ENCODE measurements at places on chromosomes 11 and 22.
A peak's percentile ranks its signal among the peaks of the same experiment; 100 is the strongest.

- DNase-seq = no peak
These were observed 1.4 kb upstream of the MOB2 start for GRCh38 chr11:1487851-1488574.

- DNase-seq = no peak
These were observed 8.6 kb upstream of the RBM4B start for GRCh38 chr11:66686100-66686785.

DNA sequence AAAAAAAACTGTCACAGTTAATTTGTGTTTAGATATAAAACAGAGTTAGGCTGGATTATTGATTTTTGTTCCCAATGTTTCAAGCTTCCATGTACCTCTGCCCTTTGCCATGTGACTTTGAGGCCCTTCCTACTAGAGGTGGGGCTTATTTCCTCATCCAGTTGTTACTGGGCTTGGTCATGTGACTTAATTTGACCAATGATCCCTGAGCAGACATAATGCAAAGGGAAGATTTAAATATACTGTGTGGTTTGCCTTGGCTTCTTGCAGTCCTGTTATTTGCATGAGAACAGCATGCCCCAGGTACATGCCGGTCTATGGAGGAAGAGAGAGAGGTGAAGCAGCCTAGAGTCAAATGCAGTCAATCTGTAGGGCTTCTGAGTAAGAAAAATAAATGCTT is 347.0 kb downstream of the MIAT start:
- no peak for DNase-seq

- DNase-seq = no peak
These were observed 7.1 kb upstream of the TAB1 start for GRCh38 chr22:39392341-39392948.

DNA sequence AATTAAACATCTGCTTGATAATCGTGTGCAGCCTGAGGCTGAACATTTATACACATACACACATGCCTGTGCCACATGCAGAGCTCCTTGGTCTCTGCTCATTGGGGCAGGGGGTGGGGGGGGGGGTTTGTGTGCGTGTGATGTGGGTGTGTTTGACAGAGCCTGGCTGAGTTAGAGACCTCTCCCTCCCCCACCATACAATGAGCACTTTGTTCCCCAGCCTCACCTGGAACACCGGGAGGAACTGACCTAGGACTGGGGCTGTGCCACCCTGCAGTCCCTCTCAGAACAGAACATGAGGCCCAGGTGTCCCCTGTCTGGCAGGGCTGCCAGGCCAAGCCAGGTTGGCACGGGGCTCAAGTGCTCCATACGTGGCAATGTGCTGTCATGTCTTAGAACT is 96.6 kb downstream of the TP53I11 start:
- no peak for DNase-seq

- DNase-seq = no peak
These were observed 43.0 kb upstream of the CCDC134 start for GRCh38 chr22:41757502-41757901.

- no peak for DNase-seq
These were observed 3.2 kb downstream of the SEZ6L start for GRCh38 chr22:26172389-26172990.

DNA sequence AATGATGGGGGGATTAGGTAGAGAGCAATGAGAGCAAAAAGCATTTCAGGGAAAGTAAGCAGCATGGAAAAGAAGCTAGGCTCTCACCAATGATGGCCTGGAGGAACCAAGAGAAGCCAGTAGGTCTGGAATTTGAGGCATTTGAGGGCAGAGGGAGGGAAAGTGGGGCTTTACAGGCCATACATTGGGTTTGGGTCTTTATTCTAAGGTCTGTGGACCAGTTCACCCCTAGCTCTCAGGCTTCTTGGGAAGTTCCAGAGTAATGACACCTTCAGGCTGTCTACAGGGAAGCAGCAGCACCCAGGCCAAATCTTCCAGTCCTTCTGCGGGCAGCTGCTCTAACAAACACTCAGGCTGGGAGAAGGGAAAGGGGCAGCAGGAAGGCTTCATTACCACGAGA is 29.4 kb downstream of the ARFGAP2 start:
- no peak for DNase-seq

- DNase-seq = no peak
These were observed 18.6 kb downstream of the CBX7 start for GRCh38 chr22:39133871-39134270.

- DNase-seq = no peak
These were observed 22.6 kb downstream of the PTPN5 start for GRCh38 chr11:18768978-18769377.

DNA sequence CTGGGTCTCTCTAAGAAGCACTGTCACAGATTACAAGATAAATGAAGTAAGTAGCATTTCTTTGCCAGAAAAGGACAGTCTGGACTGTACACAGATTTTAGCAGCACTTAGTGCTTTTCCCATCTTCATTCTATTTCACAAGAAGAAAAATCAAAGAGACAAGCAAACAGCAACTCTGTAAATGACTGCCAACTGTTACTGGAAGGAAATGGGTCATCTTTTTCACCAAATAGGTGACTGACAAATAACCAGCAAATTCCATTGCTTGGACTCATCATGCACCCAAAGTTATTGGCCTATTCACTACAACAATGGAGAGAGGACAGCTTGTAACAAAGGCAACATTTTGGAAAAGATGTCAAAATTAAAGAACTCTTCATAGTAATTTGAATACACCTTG is 28.9 kb upstream of the CARD18 start:
- DNase-seq = no peak

GRCh38 chr22:45997077-45997776 is 20.3 kb upstream of the WNT7B start:
- peak; percentile 57 for DNase-seq

DNA sequence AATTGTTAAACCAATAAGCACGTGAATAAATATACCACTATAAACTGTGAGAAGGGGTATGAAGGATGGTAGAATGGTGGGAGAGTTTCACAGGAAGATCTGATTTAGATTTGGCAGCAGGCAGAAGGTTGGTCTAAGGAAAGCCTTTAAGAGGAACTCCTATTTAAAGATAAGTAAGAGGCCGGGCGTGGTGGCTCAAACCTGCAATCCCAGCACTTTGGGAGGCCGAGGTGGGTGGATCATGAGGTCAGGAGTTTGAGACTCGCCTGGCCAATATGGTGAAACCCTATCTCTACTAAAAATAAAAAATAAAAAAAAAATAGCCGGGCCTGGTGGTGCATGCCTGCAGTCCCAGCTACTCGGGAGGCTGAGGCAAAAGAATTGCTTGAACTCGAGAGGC is 45.8 kb upstream of the CXCR5 start:
- no peak for DNase-seq

DNA sequence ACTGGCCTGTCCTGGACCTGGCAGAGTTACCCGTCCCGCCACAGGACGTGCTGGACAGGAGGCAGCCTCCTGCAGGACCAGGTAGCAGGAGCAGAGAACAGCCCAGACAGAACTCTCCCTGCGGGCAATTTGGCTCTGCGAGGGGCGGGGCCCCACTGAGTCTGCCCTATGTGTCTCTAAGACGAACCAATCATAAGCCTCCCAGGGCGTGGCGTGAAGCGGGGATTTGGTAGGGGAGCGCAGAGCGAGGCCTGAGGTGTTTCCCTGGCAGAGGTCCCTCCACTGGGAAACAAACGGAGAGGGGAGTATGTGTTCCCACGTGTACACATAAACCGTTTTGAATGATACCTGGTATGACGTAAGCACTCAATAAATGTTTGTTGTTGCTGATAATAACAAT is 7.4 kb downstream of the CD82 start:
- no peak for DNase-seq

- no peak for DNase-seq
These were observed 49.9 kb downstream of the BIRC2 start for GRCh38 chr11:102396708-102397563.

DNA sequence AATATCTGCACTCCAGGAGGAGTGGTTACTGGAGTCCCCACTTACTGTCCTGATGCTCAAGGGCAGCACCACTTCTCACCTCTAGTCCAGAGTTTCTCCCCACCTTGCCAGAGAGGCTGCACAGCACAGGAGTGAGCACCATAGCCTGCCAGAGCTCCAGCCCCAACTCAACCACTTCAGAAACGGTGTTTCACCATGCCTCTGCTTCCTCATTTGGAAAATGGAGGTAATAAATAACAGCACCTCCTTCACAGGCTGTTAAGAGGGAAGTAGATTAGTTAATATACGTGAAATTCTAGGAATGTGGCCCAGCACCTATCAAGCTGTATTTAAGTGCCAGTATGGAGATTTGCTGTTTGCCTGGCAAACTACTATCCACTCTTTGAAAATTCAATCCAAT is 63.0 kb downstream of the GALNT18 start:
- no peak for DNase-seq

- DNase-seq = no peak
These were observed 1240.7 kb downstream of the FAM181B start for GRCh38 chr11:81492923-81493445.

- no peak for DNase-seq
These were observed 25.0 kb downstream of the TXN2 start for GRCh38 chr22:36456464-36456845.

GRCh38 chr22:35043252-35043933 is 22.6 kb upstream of the ISX start:
- DNase-seq = no peak

Data from activated naive CD8-positive, alpha-beta T cell treated with anti-CD3 and anti-CD28 coated beads, Interleukin-2, amount 10 ng/mL, durations not matched to agents 7 days and 5 days (primary cell).